Sciatic nerve (tissue), 2 donors: ENCODE measurements at places on chromosomes 7 and 10.
A peak's percentile ranks its signal among the peaks of the same experiment; 100 is the strongest.

- DNase-seq: no peak
These were observed 684.0 kb downstream of the GRID1 start for GRCh38 chr10:85682621-85683020.

DNA sequence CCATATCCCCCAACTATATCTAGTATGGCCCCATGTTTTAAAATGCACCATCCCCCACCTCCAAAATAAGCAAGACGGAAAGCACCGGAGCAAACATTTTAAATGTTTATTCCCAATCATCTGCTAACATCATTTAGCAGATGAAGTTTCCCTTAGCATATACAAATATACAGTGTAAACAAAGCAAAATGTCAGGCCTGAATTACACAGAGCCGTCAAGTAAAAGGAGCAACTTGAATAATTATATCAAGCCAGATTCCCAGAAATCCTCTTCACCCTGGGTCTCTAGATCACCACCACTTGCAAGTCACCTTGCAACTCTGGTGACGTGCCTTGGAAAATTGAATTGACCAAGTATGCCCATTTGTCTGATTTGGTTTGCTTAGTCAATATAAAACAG is 91.6 kb upstream of the COL1A2 start:
- no peak for DNase-seq

GRCh38 chr7:28539289-28539981 is 127.1 kb downstream of the CREB5 start:
- no peak for DNase-seq

GRCh38 chr10:110181911-110182310 is 25.5 kb upstream of the MXI1 start:
- DNase-seq: no peak

GRCh38 chr10:31694126-31694685 is 234.4 kb downstream of the ARHGAP12 start:
- no peak for DNase-seq

DNA sequence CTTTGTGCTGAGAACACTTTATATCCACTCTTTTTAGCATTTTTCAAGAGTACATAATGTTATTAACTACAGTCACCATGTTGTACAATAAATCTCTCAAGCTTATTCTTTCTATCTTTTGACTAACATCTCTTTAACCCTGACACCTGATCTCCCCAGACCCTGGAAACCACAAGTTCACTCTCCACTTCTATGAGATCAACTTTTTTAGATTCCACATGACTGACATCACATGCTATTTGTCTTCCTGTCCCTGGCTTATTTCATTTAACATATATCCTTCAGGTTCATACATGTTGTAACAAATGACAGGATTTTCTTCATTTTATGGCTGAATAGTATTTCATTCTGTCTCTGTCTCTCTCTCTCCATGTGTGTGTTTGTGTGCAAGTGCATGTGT is 15.5 kb downstream of the SLC13A1 start:
- no peak for DNase-seq

DNA sequence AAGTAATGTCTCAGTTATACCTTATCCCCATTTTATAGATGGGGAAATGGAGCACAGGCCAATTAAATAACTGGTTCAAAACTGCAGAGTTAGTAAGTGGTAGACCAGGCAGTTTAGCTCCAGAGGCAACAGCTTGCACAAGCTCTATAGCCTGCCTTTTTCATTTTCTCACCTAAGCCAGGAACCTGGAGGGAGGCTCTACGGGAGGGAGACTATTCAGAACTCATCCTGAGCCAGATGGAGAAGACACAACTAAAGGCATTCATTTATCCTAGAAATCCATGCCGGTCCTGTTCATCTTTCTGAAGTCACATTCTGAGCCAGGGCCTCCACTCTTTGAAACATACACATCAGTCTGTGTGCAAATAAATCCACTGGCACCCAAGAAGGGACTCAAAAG is 103.2 kb downstream of the CALN1 start:
- no peak for DNase-seq

- no peak for DNase-seq
These were observed 251.2 kb upstream of the RHOBTB1 start for GRCh38 chr10:61195211-61195610.

DNA sequence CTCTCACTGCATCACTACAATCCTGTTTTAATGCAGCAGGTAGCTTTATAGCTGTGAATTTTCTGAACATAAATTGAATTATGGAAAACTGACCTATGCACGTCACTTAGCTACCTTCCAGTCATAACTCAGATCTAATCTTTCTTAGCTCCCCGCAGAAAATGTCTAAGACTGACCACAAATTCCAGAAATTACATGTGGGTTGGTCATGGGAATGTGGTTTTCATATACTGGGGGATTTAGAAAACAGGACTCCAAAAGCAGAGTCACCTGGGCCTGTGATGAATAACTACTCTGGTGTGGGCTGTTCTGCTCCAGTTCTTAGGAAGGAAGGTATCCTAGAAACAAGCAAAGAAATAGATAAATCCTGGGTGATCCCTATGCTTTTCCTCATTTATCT is 178.4 kb upstream of the LRRTM3 start:
- no peak for DNase-seq

DNA sequence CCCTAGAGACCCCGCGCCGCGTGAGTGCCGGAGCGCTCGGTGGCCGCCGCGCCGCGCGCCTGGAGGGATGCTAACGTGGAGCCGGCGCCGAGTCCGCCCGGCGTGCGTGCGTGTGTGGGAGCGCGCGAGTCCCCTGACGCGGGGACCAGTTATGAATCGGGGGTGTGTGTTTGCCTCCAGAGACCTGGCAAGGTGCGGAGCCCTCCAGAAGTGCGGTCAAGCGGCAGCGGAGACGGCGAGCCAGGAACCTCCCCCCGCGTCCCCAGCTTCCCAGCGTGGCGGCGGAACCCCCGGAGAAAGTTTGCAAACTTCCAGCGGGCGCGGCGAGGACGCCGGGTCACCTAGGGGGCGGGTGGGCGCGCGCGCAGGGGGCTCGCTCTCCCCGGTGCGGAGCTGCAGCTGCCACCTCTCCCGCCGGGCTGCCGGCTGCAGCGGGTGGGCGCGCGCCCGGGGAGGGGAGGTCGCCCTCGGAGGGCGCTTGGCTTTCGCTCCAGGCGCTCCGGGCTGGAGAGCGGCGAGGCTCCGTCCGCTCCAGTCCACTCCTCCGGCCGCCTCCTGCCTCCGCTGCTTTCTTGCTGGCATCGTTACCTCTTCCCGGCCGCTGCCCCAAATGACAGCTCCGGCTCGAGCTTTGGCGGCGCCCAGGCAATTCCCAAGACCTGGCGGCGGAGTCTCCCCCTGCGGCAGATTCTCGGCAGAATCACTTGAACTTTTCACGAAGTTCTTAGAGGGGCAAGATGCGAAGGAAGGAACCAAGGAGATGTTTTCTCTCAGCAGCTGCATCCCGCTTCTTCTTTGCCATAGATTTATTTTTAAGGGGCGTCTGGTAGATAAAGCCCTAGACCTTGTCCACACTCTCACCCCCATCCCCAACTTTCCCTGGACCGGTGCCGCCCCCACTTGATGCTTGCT is 2.3 kb upstream of the CREB5 start:
- peak; percentile 70 for DNase-seq

GRCh38 chr7:93461350-93461749 is 113.2 kb downstream of the CALCR start:
- DNase-seq: no peak

DNA sequence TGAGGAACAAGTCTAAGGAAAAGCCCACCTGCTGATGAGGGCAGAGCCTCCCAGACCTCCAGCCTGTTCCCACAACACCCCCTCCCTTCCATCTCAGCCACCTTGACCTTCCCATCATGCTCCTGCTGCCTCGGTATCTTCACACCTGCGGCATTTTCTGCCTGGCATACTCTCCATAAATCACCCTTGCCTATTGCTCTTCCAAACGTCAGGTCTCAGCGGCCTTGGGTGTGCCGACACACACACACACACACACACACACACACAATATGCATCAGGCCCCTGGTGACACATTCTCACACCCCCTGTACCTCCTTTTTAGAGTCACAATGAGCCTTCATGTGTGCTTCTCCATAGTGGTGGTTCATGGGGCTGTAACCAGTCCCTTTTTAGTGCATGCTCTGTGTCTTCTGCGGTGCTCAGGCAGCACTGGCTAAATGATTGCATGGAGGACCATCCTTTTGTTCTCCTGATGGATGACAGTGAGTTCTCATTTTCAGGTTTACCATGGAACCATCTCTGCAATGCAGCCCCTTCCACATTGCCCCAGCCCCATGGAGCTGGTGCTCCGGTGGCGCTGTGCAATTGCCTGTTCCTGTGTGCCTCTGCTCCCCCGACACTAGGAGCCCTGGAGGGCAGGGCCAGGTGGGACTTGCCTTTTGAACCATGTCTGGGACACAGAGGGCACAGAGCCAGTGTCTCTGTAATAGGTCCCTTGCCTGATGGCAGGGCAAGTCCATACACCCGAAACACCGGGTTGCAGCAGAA is 4.5 kb downstream of the ADIRF start:
- no peak for DNase-seq

- DNase-seq: no peak
These were observed 139.2 kb downstream of the CHCHD3 start for GRCh38 chr7:132942701-132943100.

DNA sequence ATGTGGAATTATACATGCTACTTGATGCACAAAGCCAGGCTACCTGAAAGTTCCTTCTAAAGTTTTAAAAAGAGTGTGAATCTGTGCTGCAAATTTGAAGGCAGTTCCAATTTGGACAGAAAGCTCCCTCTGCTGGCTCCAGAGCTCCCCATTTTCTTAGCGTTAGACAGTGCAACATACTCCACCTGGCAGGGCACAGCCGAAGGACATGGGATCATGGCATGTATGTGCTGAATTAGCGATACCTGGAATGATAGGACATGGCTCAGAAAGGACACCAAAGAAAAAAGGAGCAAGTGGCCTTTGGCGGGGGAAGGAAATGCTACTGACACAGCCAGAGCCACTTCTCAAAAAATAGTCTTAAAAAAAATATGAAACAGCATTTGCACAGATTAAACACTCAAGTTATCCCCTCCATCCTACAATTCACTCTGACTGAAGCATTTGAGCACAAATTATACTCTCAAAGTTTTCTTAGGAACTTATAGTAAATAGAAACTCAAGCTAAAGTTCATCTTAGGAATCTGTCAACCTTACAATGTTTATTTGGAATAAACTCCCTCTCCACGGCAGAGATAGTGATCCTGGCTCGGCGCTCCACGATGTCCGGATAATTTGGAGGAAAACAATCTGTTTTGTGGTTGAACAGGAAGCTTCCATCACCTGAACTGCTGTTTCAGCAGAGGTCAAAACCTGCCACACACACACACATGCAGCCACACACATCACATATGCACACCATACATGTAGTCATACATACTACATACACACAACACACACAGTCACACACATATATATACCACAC is 80.0 kb downstream of the C7orf25 start:
- DNase-seq: peak; percentile 75

GRCh38 chr10:32366588-32366987 is 19.6 kb upstream of the EPC1 start:
- DNase-seq: no peak

- no peak for DNase-seq
These were observed 222.8 kb downstream of the PTN start for GRCh38 chr7:137120690-137121089.

DNA sequence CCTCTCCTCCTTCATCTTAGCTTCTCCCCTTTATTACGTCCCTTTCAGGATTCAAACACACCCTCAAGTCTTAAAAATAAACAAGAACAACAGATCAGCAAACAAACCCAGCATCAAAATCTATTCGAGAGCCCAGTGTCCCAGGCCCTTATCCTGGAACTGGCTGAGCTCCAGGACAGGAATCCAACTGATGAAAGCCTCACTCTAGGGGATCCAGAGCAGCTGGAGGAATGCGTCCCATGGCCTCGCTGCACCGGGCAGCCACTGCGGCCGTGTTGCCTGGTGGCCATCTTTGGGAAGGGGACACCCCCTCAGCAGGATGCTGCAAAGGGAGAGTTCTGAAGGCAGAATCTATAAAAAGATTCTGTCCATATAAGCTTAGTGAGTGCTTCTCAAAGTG is 156.5 kb upstream of the BMPER start:
- DNase-seq: no peak

DNA sequence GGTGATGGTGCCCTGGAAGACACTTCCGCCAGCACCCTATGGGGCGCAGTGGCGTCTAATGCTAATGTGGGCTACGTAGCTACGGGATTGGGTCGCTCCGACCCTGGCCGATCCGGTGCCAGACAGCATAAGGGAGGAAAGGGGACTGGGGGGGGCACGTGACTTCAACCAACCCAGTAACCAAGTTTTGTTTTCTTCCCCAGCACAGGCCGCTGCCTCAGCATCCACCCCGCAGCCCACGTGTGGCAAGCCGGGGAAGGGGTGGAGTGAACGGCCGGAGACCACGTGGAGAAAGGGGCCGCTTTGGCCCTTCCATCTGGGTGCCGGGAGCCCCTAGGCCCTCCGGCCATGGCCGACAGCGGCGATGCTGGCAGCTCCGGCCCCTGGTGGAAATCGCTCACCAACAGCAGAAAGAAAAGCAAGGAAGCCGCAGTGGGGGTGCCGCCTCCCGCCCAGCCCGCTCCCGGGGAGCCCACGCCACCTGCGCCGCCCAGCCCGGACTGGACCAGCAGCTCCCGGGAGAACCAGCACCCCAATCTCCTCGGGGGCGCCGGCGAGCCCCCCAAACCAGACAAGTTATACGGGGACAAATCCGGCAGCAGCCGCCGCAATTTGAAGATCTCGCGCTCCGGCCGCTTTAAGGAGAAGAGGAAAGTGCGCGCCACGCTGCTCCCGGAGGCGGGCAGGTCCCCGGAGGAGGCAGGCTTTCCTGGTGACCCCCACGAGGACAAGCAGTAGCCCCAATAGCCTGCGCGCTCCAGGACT is 2.5 kb downstream of the PRR15 start:
- no peak for DNase-seq

DNA sequence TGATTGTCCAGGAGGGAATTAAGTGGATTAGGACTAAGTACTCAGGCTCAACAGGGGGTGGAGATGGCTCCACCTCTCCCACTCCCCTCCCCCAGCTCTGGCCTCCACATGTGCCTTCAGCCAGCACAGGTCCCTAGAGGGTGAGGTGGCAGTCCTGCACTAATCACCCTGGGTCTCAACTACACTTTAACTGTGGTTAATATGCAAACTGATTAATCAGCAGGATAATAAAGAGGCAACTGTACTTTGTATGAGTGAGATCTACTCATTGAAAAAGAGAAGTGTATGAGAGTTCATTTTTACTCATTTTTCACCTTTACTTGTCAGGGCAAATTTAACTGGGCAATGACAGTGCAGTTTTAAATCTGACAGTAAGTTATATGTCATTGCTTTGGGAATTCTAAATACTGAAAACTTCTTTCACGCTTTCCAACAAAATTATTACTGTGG is 223.8 kb upstream of the CCDC6 start:
- no peak for DNase-seq

- no peak for DNase-seq
These were observed 167.9 kb upstream of the ZMIZ1 start for GRCh38 chr10:78900715-78901430.

DNA sequence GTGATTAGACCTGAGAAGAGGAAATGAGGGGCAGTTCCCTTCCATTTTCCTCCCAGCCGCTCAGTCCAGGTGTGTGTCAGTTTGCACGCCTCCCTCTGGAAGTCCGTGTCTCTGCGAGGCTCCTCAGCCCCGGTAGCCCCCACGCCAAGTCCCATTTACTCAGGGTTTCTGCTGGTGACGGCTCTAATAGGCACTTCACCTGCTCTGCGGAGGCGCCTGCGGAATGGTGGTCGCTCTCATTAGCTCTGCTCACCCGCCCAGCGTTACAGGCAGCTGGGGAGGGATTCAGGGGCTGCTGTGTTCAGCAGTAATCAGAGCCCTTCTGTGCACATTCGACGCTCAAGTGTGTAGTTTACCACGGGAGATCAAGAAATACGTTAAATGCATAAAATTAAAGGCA is 179.9 kb downstream of the MGMT start:
- DNase-seq: no peak
